ENCODE measurements at places on chromosomes 4 and X. TPM values are rescaled to one million over a fixed set of nuclear protein-coding genes. Genes with fewer than 3 reads are reported as not detected.

DNA sequence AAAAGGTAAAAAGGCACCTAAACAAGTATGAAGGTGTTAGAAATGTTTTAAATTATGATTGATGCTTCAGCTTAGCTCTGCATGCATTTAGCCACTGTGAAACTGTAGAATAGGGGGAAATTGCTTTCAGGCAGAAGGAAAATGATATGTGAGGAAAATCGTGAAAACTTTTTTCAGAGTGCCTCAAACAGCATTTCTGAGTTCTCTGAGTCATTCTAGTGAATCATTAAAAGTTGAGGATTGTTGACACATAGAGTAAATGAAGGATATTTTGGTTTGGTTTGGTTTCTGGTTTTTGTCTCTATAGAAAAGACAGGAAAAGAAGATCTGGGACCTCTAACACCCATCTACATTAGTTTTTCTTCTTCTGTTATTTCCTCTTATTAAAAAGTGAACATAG lies 332.5 kb upstream of the TRAM1L1 start:
- DNase-seq, result no peak

DNA sequence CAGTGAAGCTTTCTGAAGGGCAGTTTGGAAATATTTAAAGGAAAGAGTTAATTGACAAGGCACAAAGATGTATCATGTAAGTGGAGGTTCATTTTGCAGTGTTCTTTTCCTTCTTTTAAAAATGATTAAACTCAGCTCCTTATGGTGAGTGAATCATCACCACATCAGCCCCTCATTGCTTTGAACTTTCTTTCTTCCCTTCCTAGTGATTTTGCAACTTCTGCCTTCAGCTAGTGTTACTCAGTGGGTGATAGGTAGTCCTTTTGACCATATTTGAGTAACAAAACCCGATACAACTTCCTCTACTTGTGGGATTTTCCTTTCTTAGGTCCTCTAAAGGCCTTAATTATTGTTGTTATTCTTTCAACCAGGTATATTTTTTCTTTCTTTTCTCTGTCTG lies 8.2 kb downstream of the ZCCHC4 start:
- no peak for DNase-seq

The GPR143 gene
- total RNA-seq, result not detected

The EPHA5 gene
- total RNA-seq, result 149 TPM

Measured in osteocyte (in vitro differentiated cells).